ENCODE measurements at places on chromosomes 5 and 9. TPM values are rescaled to one million over a fixed set of nuclear protein-coding genes. Genes with fewer than 3 reads are reported as not detected.

- DNase-seq = no peak
These were observed 2.9 kb downstream of the ARL14EPL start for GRCh38 chr5:116035123-116035522.

DNA sequence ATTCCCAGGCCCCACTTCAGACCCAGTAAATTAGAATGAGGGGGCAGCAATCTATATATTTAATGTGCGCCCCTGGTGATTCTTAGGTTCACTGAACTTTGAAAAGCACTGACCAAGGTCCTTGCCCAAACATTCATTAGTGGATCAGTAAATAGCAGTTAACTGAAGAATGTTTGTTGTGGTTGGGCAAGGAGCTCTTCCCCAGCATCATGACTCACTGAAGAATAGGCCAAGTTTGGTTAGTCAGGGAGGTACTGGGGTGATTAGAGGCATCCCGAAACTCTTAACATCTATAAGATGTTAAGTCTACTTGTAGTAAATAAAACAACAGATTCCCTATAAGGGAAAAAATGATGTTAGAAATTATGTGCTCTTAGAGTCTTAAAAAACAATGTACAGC is 833 bp upstream of the MROH2B start:
- no peak for DNase-seq

GRCh38 chr9:15935661-15936305 is 382.9 kb downstream of the CCDC171 start:
- DNase-seq = no peak

- DNase-seq = no peak
These were observed 625.1 kb upstream of the NUDT12 start for GRCh38 chr5:104187656-104188055.

DNA sequence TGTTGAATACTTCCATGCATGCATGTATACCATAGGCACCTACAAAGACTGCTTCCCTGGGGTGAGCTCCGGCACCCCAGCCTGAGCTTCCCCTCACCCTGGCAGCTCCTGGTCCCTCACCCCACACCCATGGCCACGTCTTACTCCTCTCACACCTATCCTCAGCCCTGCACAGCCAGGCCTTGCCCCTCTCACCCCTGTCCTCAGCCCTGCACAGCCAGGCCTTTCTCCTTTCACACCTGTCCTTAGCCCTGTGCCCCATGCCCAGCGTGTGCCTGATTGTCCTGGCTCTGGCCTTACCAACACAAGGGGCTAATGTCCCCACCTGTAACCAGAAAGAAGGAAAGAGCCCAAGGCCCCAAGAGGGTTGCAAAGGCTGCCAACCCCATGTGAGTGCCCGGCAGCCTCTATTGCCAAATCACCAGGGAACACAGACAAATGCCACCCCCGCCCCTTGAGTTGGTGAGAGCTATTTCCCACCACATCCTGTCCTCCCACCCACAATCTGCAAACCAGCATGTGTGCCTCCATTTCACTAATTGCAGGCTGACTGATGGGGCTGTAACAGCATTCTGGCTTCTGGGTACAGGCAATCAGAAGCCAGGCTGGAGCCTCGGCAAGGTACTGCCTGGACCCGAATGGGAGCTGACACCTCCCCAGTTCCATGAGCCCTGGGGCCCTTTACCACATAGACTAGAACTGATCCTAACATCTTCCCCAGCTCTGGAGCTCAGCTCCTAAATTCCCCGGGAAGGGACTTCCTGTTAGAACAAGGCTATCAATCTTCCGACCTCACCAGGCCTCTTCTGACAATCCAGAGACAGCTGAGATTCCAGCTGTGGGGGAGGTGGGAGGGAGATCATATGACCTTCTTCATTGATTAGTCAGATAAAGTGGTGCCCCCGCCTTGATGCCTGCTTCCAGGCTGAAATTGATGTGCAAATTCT is 78.2 kb downstream of the FAM114A2 start:
- DNase-seq = no peak

DNA sequence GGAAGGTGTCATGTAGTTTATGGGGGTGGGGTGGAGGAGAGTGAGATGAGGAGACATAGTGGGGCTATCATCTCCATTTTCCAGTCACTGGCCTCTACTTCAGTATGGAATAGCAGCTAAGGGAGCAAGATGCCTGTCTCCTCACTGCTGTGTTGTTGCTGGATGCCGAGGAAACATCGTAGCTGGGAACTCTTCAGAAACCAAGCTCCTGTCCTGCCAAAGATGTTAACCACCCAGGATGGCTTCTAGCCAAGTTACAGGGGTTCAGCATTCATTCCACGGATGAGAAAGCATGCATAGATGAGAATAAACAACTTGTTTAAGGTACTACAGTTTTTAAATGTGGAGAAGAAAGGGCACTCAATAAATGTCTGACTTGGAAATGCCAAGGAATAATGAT is 226.5 kb downstream of the ASTN2 start:
- DNase-seq = no peak

The MARCOL gene
- not detected for polyA plus RNA-seq

The KCNN2 gene
- polyA plus RNA-seq = 0.20 TPM
